ENCODE measurements at places on chromosomes 16 and 17.

DNA sequence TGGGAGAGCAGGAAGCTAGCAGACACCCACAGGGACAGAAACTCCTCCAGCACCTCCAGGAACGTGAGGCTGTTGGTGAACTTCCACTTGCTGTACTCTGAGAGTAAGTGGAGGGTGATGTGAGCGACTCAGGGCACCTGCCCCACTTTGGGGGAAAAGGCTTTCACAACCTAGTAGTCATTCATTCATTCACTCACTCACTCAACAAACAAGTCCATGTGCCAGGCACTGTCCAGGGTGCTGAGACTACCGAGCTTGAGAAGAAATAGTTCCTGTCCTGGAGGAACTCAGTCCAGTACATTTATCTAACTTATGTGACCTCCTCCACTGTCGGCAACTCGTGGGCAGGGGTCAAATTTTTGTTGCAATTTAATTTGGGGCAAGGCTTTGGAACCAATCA lies 26.6 kb downstream of the LGALS9 start:
- no peak for DNase-seq

DNA sequence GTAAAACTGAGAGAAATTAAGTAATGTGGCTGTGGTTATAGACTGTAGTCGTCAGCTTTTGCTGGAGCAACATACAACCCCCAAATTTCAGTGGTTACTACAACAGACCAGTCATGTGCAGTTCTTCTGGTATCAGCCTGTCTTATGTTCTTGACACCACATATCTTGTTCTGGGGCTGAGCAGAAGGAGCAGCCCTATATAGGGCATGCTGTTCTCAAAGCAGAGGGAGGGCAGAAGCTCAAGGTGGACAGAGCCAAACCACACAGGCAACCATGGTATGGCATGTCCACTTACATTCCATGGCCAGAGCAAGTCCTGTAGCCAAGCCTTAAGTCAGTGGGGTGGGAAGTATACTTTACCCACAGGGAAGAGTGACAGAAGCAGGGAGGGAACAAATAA lies 7.7 kb downstream of the PRKAR1A start:
- no peak for DNase-seq

GRCh38 chr17:65637786-65638185 lies 76.3 kb upstream of the AXIN2 start:
- DNase-seq: no peak

DNA sequence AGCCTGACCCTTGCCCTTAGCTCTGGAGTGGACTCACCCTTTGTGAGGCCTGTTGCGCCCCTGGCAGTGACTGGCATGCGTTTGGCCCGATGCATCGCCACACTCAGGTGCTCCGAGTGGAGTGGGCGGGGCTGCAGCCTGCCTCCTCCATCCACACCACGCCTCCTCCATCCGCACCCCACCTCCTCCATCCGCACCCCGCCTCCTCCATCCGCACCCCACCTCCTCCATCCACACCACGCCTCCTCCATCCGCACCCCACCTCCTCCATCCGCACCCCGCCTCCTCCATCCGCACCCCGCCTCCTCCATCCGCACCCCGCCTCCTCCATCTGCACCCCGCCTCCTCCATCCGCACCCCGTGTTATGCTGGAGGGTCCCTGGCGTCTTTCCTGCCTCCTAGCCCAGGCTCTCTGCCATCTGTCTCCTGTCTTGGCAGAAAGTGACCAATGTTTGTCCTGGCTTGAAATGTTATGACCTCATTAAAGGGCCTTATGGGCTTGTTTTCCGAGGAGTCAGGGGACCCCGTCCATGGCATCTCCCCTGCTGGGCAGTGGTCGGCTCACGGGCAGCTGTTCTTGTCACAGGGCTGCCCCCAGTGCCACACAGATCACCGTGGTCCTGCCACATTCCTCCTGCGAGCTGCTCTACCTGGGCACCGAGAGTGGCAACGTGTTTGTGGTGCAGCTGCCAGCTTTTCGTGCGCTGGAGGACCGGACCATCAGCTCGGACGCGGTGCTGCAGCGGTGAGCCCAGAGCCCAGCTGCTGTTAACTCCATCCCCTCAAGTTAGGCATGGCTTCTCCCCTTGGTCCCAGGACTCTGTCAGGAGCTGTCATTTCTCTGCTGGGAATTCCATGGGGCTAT lies 28.7 kb upstream of the MYO15B start:
- DNase-seq: no peak

GRCh38 chr17:34218748-34219147 lies 36.3 kb upstream of the CCL2 start:
- no peak for DNase-seq

DNA sequence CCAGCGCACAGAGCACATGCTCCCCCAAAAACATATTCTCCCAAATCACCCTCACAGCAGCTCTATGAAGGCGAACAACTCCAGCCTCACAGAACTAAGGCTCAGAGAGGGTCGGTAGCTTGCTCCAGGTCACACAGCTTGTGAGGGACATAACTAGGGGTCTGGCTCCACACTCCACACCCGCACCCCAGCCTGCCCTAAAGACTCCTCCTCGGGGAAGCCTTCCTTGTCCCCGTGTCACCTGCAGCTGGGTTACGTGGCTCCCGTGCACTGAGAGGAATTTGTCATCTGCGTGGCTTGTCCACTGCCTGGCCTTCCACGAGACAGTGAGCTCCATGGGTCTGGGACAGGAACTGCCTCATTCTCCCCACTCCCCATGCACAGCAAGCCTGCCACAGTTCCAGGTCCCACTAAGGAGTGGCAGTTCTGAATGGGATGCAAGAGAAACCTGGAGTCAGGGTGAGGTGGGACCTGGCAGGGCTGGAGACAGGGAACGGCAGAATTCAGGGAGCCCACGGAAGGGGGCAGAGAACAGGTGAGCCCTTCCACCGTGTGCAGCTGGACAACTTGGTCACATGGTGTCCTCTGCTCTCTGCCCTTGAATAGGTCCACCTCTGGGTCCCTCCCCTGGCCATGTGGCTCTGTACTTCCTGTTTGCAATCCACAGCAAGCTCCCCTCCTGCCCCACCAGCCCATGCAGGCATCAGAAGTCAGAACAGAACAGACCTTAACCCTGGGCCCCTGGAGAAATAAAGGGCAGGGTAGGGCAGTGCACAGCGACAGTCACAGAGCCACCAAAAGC lies 27.4 kb downstream of the TNFRSF13B start:
- no peak for DNase-seq

GRCh38 chr16:68356919-68357286 lies 46.1 kb downstream of the PRMT7 start:
- DNase-seq: no peak

Data from T follicular helper cell (primary cell).